Naive thymus-derived CD8-positive, alpha-beta T cell (primary cell): ENCODE measurements at places on chromosomes 11 and 22.

- no peak for DNase-seq
These were observed 205.3 kb downstream of the TBC1D22A start for GRCh38 chr22:46967445-46968358.

DNA sequence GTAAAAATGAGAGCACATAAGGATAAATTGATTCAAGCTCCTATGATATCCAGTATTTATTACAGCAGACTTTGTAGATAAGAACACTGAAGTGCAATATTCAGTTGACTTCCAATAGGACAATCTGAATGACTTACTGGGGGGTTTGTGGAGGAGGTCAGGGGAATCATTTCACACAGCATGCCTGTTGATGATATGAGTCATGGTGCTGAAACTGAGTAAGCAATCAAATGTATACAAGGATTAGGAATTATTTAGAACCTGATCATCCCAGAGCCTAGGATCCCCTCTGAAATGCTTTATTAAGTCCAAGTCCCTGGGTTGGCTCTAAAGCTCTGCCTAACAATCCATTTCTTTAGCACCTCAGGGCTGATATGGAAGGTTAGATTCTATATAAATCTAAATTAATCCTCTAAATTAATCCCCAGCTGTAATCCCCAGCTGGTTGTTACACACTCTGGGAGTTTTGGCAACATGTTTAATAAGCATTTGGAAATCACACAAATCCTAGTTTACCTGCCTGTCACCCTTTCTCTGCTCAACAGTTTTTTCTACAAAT is 326.4 kb downstream of the GUCY1A2 start:
- DNase-seq: no peak

GRCh38 chr22:46547883-46548244 is 10.4 kb upstream of the CELSR1 start:
- DNase-seq: no peak

- DNase-seq: no peak
These were observed 2.2 kb downstream of the APOA1 start for GRCh38 chr11:116835042-116835772.

GRCh38 chr22:44815099-44816070 is 63.0 kb downstream of the ARHGAP8 start:
- no peak for DNase-seq

DNA sequence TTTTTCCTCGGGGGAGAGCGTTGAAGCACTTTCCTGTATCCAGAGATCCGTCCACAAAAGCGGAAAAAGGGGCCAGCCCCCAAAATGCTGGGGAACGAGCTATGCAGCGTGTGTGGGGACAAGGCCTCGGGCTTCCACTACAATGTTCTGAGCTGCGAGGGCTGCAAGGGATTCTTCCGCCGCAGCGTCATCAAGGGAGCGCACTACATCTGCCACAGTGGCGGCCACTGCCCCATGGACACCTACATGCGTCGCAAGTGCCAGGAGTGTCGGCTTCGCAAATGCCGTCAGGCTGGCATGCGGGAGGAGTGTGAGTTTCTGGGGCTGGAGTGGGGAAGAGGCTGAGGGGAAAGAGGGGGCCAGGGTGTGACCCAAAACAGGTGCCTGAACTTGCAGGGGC is 2.6 kb downstream of the NR1H3 start:
- DNase-seq: no peak

DNA sequence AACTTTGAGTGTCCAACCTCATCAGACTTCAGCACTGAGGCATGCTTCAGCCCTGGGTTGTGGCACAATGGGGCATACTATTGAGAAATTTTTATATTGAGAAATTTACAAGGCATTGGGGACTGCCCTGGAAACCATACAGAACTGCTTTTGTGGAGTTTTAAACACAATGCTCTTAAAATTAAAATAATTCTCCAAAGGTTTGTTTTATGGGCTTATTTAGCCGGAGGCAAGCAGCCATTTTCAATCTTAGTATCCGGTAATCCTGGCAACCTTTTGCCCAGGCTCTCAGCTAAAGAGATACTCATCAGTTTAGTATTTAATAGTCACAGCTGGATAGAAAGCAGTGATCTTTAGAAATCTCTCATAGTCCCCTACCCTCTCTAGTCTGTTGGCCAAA is 3.1 kb upstream of the EXPH5 start:
- no peak for DNase-seq

DNA sequence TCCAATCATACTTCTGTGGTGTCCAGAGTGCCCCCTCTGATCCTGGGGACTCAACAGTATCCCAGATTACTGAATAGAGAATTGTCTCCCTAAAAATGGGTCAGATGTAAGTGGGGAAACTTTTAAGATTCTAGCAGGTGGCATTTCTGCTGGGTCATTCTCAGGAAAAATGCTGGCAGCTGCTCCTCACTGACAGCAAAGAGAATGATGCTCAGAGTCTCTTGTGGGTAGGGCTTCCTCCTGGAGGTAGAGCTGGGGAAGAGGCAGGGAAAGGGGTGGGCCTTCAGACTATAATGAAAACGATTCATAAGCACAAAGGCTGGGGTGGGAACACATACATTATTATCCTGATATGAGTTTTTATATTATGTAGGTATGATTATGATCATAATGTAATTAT is 647.2 kb downstream of the NELL1 start:
- no peak for DNase-seq

DNA sequence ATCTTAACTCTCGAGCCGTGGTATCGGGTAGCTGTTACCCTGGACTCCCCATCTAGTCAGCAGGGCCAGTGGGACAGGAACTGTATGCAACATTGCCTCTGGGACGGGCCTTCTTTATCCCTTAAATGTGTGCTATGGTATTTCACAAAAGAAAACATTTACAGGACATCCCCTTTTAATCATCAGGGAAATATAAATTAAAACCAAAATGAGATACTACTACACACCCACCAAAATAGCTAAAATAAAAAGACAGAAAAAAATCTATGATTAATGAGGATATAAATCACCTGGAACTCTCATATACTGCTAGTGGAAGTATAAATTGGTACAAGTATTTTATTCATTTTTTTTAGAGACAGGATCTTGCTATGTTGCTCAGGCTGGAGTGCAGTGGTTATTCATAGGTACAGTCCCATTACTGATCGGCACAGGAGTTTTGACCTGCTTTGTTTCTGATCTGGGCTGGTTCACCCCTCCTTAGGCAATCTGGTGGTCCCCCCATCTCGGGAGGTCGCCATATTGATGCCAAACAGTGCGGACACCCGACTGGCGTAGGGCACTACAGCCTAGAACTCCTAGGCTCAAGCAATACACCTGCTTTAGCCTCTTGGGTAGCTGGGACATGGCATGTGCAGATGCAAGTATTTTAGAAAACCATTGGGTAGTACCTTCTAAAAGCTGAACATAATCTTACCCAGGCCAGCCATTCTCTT is 9.3 kb downstream of the RSPH14 start:
- no peak for DNase-seq

GRCh38 chr11:34323601-34324000 is 34.2 kb downstream of the ABTB2 start:
- DNase-seq: no peak

DNA sequence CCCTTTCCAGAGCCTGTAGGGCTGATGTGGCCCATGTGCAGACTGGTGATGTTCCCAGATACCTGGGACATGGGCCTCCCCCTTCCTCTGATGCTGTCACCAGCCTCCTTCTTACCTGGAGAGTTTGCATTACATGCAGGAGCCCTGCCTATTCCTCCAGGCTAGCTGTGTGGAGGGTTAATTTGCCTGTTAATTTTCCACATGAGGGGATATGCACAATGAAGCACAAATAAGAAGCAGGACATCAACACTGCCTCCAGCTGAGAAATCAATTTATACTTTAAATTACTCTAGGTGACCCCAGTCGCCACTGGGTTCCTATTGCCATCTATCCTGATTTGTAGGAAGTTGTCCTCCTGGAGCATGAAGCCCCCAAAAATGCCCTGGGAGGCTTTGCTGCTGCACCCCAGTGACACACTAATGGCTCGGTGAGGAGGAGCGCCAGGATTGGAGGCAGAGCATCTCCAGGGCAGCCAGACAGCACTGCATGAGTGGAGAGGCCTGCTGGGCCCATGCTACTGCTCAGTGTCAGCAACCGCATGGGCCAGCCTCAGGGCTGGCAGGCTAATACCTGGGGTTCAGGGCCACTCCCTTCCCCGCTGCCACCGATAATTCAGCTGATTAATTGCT is 101.6 kb upstream of the USP47 start:
- DNase-seq: no peak

DNA sequence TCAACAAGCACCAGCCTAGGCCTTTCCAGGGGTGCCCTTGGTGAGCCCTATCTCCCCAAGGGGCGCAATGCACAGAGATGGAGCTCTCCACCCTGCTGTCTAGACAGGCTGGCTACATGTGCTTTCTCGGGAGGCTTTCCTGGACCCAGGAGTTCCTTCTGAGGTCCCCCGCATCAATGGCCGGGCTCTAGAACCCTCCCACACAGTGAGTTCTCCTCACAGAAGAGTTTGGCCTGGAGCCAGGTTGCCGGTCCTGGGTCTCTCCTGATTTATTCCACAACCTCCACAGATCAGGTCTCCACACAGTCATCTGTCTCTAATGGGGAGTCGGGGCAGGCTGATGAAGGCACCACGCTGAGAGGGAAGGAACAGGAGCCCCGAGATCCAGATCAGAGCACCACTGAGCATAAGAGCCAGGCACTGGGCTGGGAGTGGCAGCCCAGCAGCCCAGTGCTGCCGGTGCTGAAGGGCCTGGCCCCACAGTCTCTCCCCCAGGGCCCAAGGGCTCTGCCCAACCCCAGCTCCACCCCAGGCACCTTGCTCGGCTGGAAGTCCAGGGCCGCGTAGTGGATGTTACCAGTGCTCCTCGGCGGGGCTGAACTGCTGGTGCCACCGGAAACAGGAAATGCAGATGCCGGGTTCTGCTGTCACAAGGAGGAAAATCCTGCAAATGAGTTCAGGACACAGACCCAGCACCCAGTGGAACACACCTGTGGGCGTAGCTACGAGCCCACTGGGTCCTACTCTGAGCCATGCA is 44.7 kb downstream of the GAB4 start:
- no peak for DNase-seq

DNA sequence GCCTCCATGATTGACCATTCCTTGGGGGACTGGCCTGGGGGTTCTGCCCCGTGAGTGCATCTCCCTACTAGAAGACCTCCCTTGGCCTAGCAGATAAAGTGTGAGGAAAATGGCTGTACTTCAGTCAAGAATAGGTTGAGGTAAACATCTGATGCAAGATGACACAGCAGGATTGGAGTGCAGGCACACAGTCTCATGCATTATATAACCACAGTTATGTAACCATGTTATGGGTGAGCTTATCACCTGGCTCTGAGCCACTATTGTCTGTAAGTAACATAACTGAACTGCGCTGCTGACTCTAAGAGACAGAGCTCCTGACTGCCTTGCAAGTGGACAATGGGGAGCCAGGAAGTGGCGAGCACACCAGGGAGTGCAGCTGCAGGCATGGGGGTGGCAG is 378.7 kb upstream of the ANO5 start:
- DNase-seq: no peak

DNA sequence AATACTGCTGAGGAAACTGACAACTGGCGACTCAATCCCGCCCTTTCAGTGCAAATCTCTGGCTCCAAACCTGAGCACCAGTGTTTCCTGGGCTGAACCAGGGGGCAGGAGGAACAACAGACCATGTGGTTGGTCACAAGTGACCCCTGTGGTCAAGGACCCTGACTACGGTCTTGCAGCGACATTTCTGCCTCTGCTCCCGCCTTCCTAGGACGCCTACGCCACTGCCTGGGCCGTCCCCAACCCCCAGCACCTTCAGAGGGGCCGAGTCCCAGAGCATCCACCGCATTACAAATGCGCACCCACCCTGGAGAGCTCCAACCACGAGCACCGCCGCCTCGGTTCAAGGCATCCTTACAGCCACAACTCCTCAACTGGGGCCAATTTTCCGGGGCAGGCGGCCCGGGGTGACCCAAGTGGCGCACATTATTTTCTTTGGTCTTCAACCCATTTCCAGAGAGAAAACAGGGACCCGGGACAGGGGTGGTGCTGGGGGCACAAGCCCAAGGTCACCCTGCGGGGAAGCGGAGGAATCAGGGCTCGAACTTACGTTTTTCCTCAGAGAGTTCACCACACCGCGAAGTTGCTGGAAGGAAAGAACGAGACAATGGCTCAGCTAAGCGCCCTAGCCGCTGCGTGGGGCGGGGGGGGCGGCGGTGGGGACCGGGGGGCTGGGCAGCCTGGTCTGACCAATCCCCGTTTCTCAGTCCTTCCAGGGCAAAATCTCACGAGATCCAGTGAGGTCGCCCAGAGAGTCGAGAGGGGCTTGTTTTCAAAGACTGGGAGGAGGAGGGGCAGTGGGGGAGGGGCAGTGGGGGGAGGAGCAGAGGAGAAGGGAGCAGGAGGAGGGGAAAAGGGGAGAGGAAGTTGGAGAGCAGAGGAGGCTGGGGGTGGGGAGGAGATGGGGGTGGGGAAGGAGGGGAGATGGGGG is 1.8 kb downstream of the PRAME start:
- no peak for DNase-seq

DNA sequence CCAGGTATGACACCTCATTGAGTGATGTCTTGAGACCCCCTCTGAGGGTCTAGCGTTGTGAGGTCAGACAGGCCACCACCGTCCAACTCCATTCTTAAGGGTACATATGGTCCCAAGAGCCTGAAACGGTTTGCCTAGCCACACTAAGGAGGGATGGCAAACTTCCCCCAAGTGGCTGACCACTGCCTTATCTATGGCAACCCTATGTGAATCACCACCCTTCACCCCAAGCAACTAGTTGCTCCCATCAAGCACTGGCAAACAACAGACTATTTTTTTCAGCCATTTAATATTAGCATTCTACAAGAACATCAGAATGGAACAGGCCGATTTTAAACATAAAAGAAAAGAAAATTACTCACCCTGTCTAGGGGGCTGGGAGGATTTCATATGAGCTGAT is 22.8 kb downstream of the THOC5 start:
- no peak for DNase-seq

DNA sequence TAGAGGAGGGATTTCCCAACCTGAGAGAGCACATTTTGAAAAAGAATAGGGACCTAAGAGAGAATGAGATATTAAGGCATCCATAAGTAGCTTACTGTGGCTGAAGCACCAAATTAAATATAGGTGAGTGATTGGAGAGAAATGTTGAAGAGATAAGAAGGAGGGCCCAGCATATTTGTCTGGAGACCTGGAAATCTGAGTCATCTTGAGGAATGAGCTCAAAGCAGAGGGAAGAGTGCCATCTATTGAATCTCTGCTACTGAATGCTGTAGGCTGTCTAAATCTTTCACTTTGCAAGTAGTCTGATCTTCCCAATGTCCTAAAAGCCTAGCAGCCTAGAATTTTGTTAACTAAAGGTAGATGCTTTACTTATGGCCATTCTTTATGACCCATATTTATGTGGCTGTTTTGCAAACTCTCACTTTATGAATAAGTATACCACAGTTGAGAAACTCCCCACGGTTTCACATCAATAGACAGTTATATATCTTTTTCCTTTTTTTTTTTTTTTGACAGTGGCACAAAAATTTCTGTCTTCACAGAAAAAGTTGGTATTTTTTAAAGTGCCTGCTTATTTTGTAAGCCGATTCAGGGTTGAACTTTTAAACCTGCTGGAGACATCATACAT is 2093.5 kb downstream of the LRRC4C start:
- no peak for DNase-seq

GRCh38 chr22:47083379-47083986 is 321.0 kb downstream of the TBC1D22A start:
- DNase-seq: no peak
